ENCODE measurements at places on chromosomes 4 and X. TPM values are rescaled to one million over a fixed set of nuclear protein-coding genes. Genes with fewer than 3 reads are reported as not detected.

Gene STARD8
- total RNA-seq, result 0.39 TPM

Gene SSX4
- not detected for total RNA-seq

Gene SRP72
- total RNA-seq, result 141 TPM

Gene F8A2
- not detected for total RNA-seq

Gene PLXNB3
- total RNA-seq, result 1.9 TPM
